Activated CD4-positive, alpha-beta T cell treated with anti-CD3 and anti-CD28 coated beads for 48 hours (primary cell): ENCODE measurements at places on chromosomes 3 and 15.

GRCh38 chr15:85743392-85744055 is 51.2 kb downstream of the KLHL25 start:
- DNase-seq, result no peak

- DNase-seq, result peak; percentile 73
These were observed 5.1 kb downstream of the PPP1R2 start for GRCh38 chr3:195537995-195538394.

DNA sequence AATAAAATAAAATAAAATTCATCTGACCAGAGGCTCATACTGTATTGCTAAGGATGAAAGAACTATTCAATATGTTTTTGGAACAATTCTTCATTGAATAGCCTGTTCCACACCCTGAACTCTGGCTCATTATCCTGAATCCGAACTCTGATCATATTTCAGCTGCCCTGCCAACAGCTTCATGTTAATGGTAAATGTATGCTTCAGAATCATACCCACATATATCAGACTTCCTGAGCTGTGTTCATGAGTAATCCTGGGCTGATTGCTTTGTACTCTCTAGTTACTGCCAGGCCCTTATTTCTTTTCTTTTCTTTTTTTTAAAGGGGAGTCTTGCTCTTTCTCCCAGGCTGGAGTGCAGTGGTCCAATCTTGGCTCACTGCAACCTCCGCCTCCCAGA is 11.8 kb downstream of the INO80 start:
- no peak for DNase-seq

- peak; percentile 52 for DNase-seq
These were observed 32.9 kb upstream of the ACAD9 start for GRCh38 chr3:128846486-128846891.

GRCh38 chr3:118936811-118937210 is 97.8 kb downstream of the IGSF11 start:
- no peak for DNase-seq

DNA sequence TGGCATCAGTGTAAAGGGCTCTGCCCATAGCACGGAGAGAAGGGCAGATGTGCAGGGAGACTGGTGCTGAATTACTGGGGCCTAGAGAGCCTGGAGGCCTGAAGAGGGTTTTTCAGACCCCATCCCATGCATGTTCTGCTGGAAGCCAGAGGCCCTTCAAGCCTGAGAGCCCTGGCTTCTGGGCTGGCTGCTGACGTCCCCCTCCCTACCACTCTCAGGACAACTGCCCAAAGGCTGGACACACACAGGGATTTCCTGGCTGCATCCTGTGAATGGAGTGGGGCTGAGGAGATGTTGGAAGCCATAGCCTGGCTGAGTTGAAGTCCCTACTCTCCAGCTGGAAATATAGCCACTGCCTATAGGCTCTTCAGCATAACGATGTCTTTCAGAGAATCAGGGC is 16.9 kb upstream of the DOCK3 start:
- no peak for DNase-seq

DNA sequence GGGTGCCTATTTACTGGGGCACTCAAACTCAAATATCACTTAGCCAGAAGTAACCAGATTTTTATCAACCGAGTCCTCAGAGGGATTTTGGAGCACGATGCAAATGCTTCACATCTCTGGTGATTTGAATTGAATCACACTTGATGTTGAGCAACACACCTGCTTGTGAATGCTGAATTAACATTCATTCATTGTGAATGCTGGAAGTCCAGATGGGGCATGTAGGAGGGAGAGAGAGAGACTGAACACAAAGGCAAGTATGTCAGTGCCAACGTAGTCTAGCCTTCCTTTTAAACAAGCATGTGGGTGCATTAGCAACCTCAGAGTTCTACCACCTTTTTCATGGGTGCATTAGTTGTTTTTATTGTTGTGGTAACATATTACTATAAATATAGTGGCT is 156.2 kb downstream of the ADAMTSL3 start:
- DNase-seq, result no peak

DNA sequence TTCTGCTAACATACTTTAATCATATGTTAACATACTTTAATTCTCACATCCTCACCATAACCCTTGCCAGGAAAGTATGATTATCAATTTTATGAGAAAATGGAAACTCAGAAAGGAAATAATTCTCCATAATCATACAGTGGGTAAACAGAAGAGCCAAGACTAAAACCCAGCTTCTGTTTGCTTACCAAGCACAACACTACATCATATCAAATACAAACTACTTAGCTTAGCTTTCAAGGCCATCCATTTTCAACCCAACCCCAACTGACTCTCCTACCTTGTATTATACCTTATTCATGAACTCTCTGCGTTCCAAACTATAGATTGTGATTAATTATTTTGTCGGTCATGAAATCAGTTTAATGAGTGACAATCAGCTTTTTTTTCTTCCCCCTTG is 9.0 kb downstream of the ZNF148 start:
- DNase-seq, result no peak

- no peak for DNase-seq
These were observed 658.7 kb downstream of the SQOR start for GRCh38 chr15:46293550-46293949.

- no peak for DNase-seq
These were observed 532.9 kb upstream of the IL12A start for GRCh38 chr3:159455741-159456181.

DNA sequence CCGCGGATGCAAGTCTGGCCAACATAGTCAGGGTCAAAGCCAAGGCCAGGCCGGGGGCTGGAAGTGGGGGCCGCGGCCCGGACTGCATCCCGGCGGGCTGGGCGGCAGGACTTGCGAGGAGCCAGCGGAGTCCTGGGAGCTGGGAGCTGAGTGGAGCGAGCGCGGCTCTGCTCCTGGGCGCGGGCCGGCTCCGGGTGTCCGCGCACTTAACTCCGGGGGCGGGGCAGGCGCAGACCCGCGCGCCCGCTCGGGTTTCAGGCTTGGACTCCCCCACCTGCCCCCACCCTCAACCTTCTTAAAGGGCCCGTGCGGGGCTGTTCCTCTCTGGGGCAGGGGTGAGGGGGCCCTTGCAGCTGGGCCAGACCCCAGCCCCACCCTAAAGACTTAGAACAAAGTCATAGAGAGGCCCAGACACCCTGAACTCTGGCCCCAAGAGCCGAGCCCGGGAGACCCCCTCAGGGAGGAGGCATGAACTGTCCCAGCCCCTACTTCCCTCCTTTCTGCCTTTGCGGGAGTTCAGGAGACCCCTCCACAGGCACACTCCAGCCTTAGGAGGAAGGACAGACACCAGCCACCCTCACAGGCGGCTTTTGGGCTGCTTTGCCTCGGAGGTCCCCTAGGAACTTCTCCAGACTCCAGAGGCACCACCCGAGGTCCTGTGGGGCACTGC is at the start of gene CSPG4:
Gene CSPG4 (minus strand): TSS at position 181 of the 670 bp plus-strand sequence. CDS start 93 bp downstream, at position 88.
- DNase-seq, result no peak

DNA sequence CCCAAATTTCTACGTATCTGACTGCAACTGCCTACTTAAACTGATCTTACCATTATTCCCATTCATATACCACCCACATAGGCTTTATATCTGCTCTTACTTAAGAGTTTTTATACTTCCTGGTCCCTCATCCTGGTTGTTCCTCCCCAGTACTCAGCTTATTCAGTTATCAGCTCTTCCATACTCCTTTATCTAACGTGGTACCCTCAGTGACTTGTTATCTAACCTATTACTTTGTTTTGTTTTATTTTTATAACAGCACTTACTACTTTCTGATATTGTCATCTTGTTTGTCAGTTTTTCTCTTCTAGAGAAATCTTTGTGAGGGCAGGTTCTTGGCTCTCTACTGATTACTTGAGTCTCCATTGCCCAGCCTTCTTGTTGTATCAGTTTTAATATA is 100.6 kb downstream of the ZNF609 start:
- no peak for DNase-seq

- no peak for DNase-seq
These were observed 22.3 kb downstream of the HACL1 start for GRCh38 chr3:15579051-15579450.

GRCh38 chr3:46667657-46668056 is 25.8 kb downstream of the ALS2CL start:
- peak; percentile 2 for DNase-seq

GRCh38 chr15:59437817-59438624 is at the start of gene FAM81A:
Gene FAM81A, plus strand, starts transcription at chr15:59438186. Its CDS starts 20,441 bp downstream, at chr15:59458627.
- peak; percentile 50 for DNase-seq

- no peak for DNase-seq
These were observed 11.6 kb downstream of the OXTR start for GRCh38 chr3:8757551-8758518.

DNA sequence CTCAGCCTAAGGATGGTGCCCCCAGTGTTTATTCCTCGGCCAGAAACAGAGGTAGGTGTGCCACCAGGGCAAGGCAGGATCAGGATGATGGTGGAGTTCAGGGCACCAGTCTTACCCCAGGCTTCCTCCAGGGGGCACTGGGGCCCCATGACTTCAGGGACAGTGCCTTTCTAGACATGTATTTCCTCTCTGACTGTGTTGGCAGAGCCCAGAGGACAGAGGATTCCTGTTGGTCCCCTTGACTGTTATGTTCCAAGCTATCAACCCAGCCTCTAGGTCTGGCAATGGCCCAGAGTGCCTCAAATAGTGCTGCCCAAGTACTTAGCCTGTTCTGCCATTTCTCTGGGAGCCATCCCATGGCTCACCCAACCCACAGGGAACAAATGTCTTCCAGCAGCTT is 2.8 kb downstream of the HEMK1 start:
- peak; percentile 89 for DNase-seq

DNA sequence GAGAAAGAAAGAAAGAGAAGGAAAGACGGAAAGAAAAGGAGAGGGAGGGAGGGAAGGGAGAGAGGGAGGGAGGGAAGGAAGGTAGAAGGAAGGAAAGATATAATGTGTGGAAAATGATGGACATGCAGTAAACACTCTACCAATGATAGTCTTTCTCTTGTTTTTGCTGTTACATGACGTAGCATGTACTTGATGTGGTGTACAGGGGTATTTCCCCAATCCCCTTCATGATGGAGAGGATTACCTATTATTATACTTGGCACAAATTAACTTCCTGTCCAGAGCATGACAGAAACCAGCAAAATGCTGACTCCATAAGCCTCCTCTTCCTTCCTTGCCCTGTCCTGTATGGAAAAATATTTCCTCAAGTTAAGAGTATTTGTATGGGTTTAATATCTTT is 124.4 kb downstream of the B3GALNT1 start:
- no peak for DNase-seq

DNA sequence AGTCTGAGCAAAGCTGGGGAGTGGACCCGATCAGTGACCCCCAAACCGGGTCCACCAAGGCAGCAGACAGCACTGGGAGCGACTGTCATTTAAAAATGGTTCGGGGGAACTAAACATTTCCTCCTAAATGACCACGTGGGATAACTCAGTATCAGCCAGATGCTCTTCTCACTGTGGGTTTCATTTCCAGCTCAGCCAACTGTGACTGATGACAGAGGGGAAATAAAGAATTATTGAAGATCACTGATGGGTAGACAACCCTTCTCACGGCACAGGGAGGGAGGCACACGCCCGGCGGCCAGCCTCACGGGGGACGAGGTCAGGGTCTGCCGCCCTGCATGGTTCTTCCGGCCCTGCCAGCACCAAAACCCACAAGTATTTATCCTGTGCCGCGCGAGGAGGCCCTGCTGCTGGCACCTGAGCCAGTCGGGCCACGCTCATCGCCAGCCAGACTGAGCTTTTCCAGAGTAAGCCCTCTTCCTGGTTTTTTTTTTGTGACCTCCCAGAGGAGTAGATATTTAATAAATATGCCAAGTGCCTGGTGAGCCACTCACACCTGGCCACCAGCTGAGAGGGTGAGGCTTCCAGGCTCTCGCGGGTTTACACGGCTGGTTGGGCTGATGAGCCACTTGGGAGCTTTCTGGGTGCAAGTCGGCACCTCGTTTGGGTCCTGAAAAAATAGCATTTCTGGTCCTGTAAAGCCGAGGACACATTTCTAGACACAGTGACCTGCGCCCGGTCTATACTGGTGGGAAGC is 6.2 kb downstream of the MELTF start:
- no peak for DNase-seq

DNA sequence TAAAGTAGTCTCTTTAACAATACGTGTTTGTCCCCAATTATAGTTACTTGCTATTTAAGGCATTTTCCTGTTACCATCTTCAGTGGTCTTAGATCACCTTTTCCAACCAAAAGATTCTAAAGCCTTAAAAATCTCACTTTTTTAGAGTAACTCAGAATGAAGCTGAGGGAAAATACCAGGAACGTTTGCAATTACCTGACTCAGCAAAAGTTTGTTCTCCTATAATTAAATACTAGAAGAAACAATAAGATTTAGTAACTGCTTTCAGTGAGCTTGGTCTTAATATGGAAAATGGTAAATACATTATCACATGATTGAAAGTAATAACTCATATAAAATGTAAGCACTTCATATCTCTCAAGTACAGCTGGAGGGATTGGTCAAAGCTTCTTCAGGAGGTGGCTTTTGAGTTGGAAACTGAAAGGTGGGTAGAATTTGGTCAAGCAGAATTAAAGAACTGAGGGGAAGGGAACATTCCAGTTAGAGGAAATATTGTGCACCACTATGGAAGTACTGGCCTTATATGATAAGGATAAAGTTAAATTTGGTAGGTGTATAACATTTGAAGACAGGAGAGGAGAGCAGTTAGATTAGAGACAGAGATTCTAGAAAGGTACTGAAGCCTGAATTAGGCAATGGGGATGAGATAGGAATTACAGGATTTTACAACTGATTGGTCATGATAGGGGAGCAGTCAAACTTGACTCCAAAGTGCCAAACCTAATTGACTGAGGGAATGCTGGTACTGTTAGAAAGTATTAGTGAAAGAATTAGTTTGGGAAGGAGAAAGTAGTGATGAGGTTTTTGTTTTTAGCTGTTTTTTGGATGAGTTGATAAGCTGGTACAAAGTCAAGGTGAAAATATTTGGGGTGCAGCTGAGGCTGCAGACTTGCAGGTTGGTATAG is 21.9 kb downstream of the TSC22D2 start:
- no peak for DNase-seq
